ENCODE measurements at places on chromosomes 11 and 22.

GRCh38 chr22:25085930-25086901 is 113.4 kb upstream of the CRYBB3 start:
- DNase-seq: peak; percentile 99

DNA sequence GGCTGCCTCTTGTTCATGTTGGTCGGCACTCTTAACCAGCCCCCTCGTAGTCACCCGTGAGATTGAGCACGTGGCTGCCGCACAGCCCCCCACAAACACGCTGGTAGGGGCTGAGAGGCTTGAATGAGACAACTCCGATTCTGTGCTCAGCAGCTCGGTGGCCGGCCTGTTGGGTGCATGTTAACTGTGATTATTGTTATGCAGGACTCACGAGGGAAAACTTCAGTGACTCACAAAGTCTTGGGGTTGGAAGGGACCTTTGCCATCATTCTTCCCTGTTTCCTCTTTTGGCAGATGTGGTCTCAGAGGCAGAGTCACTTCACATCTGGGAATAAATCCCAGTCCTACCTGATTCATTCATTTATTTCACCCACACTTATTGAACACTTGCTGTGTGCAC is 75.2 kb downstream of the ADAMTS15 start:
- DNase-seq: no peak

- DNase-seq: no peak
Observed at GRCh38 chr22:45444168-45444567, 30.7 kb downstream of the RIBC2 start.

DNA sequence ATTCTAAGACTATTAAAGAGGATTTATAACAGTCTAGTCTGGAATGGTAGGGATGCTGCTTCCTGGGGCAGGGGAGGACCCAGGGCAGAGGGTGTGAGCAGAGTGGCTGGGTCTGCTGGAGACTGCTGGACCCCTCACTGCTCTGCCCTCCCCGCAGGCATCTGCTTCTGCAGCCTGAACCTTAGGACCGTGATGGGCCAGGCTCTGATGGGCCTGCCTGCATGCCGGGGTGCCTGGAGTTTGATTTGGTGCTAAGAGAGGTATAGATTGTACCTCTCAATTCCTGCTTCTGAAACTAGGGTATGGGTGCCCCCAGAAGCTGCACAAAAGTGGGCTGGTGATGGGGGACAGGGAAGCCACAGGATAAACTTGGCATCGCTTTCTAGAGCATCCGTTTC is 54.9 kb downstream of the CD82 start:
- no peak for DNase-seq

DNA sequence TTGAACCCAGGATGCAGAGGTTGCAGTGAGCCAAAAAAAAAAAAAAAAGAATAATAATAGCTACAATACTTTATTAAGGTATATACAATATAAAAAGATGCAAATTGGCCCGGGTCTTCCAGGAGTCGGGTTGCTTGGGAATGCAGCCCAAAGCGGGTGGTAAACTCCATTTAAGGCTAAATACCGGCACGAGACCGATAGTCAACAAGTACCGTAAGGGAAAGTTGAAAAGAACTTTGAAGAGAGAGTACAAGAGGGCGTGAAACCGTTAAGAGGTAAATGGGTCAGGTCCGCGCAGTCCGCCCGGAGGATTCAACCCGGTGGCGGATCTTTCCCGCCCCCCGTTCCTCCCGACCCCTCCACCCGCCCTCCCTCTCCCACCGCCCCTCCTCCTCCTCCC is 143.3 kb downstream of the DLG2 start:
- DNase-seq: peak; percentile 34

- no peak for DNase-seq
Observed at GRCh38 chr11:47354913-47355282, 2.4 kb upstream of the MYBPC3 start.

DNA sequence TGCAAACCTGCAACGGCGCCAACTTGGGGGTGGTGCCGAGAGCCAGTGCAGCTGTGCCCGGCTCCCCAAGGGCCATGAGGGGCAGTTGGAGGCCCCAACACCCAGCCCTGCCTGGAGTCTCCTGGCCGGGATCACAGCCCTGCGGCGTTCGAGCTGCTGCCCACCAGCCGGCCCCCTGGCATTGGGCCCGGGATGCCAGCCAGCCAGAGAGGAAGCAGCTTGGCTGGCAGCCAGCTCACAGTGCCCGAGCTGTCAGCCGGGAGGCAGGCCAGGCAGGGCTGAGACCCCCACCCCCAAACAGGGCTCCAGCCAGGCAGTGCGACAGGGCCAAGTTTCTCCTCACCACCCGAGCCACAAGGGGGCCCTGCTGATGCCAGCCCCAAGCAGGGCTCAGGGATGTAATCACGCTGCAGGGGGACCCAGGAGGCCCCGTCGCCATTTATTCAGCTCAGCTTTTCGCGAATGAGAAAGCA is 26.0 kb upstream of the TCF20 start:
- no peak for DNase-seq

GRCh38 chr11:3905080-3905953 is 49.9 kb downstream of the STIM1 start:
- no peak for DNase-seq

- DNase-seq: peak; percentile 94
Observed at GRCh38 chr11:69449320-69450063, 32.0 kb upstream of the LINC01488 start.

GRCh38 chr11:110654456-110654855 is 57.8 kb downstream of the ARHGAP20 start:
- DNase-seq: no peak

GRCh38 chr22:30731658-30732057 is 37.0 kb downstream of the OSBP2 start:
- peak; percentile 69 for DNase-seq

DNA sequence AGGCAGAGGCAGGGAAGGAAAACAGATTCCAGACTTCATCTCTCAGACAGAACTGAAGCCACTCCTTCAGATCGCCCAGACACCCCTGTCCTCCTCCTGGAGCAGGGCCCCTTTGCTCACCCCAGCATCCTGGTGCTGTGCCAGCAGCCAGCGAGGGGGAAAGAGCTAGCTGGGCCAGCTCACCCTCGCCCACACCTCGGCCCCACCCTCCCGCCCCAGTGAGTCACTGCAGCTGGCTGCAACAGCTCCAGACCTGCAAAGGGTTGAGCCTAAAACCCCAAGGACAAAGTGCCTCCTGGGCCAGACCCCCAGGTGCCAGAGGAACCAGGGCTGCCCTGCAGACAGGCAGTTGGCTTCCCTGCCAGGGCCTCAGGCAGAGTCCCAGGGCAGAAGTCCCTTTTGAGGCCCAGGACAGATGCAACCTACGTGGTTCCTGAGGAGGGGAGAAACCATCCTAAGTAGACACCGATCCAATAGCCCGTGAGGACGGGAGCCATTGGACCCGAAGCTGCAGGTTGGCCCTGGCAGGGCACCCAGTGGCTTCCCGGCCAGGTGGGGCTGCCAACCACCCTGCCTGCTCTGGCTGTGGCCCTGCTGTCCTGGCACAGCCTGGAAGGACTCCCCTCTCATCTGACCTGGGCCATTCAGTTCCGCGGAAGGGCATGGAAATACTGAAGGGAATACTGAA is 7.2 kb downstream of the AHNAK start:
- DNase-seq: no peak

DNA sequence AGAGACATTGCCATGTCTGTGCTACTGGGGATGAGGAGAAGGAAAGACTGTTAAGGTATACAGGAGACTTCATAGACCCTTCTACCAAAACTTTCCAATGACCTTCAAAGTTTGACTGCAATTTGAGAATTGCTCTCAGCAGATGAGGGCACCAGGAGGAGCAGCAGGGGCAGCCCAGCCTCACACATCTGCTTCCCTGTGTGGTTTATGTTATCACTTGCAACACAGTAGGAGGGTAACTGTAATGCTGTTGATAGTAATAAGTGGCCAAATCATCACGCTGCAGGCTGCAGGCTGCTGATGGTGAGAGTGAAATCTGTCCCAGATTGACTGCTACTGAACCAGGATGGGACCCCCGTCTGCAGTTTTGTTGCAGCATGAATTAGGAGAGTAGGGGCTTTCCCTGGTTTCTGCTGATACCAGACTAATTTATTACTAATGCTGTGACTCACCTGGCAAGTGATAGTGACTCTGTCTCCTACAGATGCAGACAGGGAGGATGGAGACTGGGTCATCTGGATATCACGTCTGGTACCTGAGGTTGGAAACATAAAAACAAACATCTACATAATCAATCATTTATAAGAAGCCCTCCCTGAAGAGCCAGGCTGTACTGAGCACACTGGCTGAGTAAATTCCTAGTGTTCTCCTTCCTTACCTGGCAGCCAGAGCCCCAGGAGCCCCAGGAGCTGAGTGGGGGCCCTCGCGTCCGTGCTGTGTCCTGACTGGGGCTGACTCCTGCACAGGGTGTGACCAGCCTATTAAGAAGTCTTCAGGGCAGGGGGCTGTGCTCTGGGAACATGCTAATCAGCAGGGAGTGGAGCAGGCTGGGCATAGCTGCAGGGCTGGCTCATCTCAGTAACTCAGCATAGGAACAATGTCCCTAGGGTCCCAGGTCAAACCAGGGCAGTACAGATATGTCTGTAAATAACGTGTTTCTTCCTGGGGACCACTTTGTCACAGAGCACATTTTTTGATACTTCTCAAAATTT is 74.4 kb downstream of the GAB4 start:
- DNase-seq: no peak

GRCh38 chr11:70080763-70081162 is 2.6 kb downstream of the ANO1 start:
- DNase-seq: no peak

GRCh38 chr22:46812034-46812605 is 49.7 kb downstream of the TBC1D22A start:
- DNase-seq: no peak

DNA sequence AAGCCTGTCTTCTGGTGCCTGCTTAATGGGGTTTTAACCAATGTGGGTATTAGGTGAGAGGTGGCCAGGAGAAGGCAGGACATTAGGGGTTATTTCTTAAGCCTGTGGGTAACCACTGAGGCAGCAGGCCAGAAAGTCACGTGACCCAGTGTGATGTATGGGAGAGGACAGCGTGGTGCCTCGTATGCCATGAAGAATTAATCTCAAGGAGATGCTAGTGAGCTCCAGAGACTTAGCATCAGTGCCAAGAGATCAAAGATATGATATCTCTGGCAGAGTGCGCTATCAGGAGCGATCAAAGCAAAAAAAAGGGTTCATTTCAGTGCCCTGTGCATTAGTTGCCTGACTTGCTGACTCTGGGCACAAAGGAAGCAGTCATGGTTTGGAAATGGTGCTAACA is 275.5 kb downstream of the KIRREL3 start:
- DNase-seq: no peak

- DNase-seq: no peak
Observed at GRCh38 chr11:109864151-109864661, 229.0 kb upstream of the ZC3H12C start.

- DNase-seq: peak; percentile 57
Observed at GRCh38 chr11:10540546-10540914, 457 bp downstream of the RNF141 start.

GRCh38 chr22:43198936-43199335 is 12.0 kb upstream of the TTLL12 start:
- DNase-seq: no peak

- no peak for DNase-seq
Observed at GRCh38 chr11:131656839-131657211, 286.4 kb downstream of the NTM start.

GRCh38 chr11:36809303-36809702 is 211.3 kb upstream of the RAG2 start:
- no peak for DNase-seq

GRCh38 chr11:44104481-44105294 is 9.2 kb downstream of the EXT2 start:
- DNase-seq: no peak

- DNase-seq: no peak
Observed at GRCh38 chr11:22749536-22749935, 80.1 kb downstream of the SVIP start.

DNA sequence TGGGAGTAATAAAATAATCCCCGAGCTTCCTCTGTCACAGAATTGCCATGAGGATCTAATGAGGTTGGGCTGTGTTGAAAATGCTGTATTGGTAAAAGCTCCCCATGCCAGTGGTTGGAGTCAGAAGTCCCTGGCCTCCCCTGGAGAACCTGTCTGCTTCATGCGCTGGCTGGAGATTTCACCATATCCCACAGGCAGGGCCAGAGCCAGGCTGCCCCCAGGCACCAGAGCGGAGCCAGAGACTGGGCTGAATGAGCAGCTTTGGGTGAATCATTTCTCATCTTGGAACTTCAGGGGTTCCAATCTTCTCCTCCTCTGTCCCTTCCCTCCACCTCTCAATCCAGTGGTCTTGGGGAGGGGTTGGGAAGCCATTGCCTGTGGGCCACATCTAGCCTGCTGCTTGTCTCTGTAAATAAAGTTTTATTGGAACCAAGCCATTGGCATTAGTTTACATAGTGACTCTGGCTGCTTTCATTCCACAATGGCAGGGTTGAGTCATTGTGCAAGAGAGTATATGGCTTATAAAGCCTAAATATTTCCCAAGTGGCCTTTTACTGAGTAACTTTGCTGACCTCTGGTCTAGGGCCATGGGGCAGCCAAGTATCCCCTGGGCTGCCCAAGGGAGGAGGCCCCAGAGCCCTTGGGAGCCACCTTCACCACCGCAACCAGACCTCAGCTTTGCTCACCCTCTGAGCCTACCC is 35.2 kb downstream of the LRRC10B start:
- no peak for DNase-seq

- no peak for DNase-seq
Observed at GRCh38 chr11:94046796-94047195, 25.6 kb downstream of the HEPHL1 start.

DNA sequence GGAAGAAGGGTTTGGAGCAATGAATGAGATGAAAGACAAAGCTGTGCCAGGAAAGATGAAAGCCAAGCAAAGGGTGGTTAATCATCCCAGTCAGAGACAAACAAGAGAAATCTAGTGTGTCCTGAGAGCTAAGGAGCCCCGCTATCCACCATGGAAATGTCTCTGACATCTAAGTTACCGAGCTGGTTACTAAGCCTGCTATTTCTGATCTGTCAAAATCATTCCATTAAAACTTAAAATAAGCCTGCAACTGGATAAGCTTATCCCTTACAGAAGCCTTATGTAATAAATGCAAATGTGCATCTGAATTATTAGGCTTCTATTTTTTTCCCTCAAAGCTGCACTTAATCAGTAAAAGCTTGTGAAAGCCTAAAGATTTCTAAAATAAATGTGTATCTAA is 22.1 kb upstream of the SESN3 start:
- DNase-seq: no peak

DNA sequence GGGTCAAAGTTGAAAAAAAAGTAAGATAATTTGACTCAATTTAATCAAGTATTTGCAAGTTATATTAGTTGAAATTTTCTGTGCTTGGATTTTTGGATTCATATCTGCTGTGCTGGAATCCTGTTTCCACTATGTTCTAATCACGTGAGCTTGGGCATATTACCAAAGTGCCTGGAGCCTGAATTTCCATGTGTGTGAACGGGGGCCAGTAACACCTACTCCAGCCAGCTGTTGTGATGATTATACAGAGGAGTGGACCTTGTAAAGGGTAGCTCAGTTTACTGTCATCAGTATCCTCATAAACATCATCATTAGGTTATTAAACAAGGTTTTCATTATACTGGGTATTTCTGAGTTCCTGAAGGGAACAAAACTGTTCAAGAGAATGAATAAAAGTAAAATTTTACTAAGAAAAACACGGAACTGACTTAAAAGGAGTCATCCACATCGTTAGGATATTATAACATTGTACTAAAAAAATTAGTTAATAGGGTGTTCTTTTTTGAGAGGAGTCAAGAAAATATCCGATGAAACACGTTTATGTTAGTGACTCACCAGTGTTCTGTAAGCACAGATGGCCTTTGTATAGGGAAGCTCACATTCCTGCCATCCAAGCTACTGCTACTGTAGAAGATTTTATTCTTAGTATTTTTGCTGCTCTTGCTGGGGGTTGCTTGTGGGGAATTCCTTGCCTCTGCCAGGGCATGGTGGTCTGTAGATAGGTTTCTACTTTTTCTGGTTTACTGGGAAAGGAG is 144.1 kb downstream of the ARHGAP42 start:
- DNase-seq: peak; percentile 23
